ENCODE measurements at places on chromosomes 4 and X.

GRCh38 chr4:128924951-128925350 lies 115.5 kb downstream of the JADE1 start:
- no peak for DNase-seq

- no peak for DNase-seq
Observed at GRCh38 chrX:46559062-46559461, 13.8 kb upstream of the ZNF674 start.

DNA sequence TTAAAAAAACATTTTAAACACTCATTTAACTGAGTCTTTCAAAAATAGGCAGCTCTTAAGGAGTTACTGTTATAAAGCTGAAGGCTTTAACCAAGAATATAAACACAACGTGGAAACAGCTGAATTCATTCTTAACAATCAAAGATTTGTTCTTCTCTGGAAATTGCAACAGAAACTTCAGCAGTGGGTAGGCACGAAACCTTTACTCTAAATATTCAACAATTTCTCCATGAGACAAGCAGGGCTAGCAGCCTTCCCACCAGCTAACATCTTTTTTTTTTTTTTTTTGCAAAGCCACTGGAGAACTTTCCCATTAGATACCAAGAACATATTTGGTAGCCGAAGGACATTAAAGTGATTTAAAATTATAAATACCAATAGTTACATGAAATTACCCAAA lies 78.2 kb upstream of the PRSS48 start:
- no peak for DNase-seq

- no peak for DNase-seq
Observed at GRCh38 chrX:8579602-8580001, 115.0 kb downstream of the VCX3B start.

GRCh38 chrX:40484408-40485091 lies 96.2 kb upstream of the ATP6AP2 start:
- DNase-seq: no peak
